ENCODE measurements at places on chromosomes 4 and X.

- DNase-seq: no peak
Measured at GRCh38 chr4:146465628-146466027, 56.1 kb downstream of the SLC10A7 start.

DNA sequence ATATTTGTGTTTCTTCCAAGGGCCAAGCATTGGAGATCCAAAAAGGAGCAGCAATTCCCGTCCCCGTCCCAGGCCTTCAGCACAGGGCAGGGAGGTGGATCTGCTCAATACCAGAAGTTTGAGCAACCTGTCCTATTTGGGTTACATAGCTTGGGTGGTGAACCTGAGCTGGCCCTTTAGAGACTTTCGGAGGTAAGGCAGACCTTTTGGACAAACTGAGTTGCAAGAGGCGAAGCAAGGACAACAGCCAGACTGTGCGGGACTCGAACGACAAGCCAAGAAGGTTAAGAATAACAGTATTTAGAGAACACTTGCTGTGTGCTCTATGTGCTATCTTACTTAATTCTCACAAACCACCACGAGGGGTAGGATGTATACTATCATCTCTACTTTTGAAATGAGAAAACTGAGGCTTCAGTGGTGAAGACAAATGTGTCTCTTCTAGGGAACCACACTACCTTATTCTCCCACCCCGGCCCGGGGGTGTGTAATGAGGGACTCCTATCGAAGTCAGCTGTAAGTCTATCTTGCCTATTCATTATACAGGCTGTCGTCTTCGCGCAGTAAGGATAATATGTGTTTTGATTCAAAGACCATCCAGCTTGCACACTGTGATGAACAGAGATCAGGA is 1.3 kb downstream of the NOP14 start:
- peak; percentile 64 for DNase-seq

GRCh38 chr4:1758306-1759121 is 34.6 kb upstream of the FGFR3 start:
- no peak for DNase-seq

GRCh38 chr4:159358226-159358625 is 255.3 kb downstream of the RAPGEF2 start:
- DNase-seq: no peak

DNA sequence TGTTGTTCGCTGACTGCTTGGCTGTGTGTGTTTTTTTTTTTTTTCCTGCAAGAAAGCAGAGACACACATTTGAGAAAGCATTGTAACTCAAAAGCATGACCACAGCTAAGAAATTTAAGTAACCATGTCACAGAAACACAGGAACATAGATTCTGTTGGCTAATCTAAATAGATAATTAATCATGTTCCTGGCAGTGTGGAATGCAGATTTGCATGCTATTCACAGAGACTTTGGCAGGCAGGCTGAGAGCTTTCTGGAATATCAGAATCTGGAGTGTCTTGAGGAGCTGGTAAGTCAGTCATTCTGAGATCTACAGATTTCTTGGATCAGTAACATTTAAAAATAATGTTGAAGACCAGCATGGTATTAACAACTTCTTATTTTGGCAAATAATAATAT is 33.2 kb upstream of the SMS start:
- no peak for DNase-seq

DNA sequence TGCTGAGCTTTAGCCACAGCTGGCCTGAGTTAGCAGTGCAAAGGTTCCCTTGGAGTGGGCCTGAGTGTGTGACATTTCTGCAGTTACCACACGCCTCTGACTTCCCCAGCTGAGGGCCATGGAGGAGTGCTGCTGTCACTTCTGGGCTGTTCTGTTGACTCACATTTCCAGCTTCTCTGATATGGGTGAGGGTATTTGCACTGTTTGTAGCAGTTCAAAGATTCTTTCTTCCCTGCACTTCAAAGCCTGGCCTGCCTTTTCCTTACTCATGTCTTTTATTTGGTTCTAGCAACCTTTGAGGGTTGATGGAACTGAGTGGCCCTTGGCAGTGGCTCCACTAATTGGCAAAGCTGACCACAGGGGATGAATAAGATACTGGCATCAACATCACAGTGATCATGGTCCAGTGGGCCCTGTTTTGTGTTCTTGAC is 26.4 kb upstream of the SCML1 start:
- no peak for DNase-seq

DNA sequence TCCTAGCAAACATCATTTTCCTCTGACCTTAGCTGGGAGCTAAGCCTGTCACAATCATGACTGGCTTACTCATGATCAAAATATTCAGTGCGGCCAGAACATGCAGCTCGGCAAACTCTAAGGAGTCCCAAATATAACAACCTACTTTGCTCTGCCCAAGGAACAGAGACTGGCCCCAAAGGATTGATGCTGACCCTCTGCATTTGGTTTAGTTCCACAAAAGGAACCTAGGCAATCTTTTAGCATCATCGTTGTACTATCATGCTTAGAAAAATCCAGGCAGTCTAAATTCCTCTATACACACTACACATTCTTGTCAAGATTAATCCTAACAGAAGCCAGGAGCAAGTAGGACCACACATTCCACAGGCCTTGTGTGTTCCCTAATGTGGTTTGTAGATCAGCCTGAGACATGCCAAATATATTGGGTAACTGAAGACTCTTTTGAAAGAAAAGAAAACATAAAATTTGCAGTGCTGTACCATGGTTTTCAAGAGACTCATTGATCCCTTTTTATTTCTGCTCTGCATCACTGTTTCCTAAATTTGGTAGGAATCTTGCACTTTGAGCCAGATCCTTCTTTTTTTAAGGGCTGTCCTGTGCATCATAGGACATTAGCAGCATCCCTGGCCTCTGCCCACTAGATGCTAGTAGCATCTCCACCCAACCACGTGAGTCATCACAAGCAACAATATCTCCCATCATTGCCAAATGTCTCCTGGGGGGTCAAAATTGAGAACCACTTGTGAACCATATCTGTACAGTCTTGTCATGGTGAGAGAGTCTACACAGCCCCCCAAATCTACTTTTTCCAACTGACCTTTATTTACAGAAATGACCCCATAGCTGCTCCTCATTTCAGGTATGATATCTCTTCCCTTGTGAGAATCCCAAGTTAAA is 17.6 kb upstream of the CC2D2A start:
- no peak for DNase-seq

DNA sequence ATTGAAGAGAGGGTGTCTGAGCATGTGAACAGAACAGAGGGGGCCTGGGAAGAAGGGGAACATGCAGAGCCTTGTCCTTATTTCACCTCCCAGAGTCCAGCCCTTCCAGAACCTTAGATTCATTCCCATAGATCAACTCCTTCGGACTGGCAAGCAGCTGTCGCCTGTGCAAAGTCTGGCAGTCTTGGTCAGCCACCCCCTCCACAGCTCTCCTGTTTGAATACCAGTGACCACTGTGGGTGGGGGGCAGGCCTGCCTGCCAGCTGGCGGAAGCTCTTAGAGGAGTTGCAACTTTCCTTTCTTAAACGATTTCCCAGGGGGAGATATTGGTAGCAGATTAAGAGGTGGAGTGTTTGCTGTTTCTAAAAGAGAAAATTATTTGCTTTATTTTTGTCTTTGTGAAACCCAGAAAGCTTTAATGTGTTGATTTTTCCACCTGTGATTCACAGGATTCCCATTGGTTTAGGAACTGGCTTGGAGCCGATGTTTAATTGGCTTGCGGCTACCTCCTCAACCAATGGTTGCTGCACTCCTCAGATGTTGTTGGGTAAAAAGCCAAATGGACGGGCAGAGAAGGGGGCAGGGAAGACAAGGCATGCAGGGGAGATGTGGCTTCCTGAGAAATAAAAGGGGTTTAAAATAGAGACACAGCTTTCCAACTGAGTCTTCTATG is 62.2 kb upstream of the PRPS1 start:
- no peak for DNase-seq

DNA sequence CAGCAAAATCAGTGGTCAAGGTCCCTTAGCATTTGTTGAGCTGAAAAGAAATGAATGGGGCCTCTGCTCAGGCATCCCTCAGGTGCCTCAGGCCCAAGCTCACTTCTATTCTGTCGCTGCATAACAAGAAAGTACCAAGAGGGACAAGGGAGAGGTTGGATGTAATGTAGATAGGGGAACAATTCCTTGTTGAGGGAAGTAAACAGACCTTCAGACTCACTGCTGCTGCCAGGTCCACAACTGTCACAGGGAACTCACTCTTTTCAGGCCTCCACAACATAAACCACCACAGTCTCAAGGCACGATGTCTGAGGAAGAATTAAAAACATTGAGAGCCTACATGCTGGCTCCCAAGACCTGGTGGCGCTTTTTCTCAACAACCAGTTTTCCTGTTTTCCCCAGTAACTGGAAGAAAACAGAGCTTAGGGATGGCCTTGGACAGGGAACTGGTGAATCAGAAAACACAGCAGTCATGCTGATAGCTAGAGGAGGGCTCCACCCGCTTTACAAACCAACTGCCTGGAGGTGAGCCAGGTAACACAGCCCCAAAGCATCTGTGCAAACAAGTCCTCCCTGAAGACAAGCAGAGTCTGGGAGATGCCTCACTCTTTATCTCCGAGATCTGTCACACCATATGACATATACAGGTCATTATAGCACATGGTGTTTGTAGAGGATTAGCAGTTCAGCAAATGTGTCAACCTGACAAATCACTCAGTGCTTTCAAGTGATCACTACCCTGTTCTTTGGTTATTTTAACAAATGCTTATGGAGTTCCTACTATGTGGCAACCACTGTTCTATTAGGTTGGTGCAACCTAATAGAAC is 14.3 kb upstream of the AWAT1 start:
- no peak for DNase-seq

GRCh38 chr4:53019485-53020382 is 157.6 kb downstream of the RASL11B start:
- no peak for DNase-seq

- DNase-seq: no peak
Measured at GRCh38 chr4:14608630-14609029, 393.7 kb upstream of the CPEB2 start.

DNA sequence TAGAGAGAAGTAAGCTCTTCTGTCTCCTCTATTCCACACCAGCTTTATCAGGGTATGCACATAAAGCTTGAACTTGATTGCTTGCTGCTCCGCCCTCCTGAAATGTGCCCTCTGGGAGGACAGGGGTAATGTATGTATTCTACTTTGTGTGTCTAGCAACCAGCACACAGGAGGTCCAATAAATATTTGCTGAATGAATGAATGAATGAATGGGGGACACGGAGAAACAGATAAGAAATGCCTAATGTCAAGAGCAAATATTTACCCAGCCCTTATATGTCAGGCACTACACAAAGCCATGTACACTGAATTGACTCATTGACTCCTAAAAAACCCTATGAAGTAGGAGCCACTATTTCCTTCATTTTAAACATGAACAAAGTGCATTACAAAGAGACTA is 2.3 kb upstream of the MSL3 start:
- DNase-seq: no peak

DNA sequence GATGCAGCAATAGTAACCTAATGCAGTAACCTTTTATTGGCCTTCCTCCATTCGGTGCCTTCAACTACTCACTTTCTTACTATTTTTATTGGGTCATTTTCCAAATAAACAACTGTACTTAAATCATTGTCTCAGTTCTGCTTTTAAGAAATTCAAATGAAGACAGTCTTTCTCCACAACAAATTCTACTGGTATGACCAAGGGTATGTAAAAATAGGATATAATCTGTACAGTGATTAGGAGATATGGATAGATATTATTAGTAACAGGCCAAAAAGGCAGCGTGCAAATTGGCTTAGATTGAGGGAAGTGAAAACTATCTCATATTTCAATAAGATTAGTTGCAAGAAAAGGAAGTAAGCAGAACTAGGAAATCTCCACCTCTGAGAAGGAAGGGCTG is 177.4 kb upstream of the PPP1R2C start:
- no peak for DNase-seq

GRCh38 chrX:107574711-107575110 is 53.6 kb upstream of the PRPS1 start:
- DNase-seq: no peak

- no peak for DNase-seq
Measured at GRCh38 chr4:85995361-85995760, 364.5 kb downstream of the MAPK10 start.

DNA sequence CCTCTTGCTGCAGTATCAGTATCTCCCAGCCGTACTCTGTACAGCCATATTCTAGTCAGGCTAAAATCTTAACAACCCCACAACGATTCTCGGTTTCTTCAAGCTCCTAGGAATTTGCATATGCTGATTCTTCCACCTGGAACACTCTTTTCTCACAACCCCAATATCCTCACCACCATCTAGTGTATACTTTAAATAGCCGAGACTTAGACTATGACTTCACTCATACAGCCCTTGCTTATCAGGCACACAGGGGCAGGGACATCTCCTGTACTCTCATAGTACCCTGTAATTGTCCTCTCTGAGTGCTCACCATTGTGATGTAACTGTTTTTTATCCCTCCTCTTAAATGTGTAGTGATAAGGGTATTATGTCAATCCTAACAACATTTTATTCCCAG is 2126.4 kb upstream of the TENM3 start:
- no peak for DNase-seq

DNA sequence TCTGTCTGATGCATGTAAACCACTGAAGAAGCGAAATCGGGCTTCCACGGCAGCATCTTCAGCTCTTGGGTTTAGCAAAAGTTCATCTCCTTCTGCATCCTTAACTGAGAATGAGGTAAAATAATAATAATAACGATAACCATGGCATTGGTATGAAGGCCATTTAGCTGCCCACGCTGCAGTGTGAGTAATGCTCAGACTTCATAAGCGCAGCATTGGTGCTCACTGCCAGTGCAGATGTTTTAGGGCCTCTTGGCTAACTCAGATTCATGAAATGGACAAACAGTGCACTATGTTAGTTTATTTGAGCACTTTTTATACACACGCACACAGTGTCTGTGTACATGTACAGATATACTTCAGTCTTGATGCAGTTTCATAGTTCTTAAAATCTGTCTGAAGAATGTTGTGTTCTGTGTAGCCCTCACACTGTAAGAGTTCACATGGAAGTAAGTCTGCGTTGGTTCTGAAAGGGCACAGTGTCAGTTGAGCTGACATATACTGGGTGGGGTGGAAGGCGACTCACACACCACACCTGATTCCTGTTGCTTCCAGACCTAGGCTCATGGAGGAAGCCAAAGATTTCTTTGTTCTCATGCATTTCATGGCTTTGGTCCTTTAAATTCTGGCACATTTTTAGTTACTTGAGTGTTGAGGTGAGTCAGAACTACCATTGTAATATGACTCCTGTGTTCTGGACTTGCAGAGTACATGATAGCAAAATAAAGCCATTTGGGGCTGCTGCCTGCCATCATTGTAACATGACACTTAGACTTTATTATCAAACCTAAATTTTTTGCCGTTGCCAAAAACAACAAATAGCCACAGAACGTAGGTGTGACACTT is 68.7 kb downstream of the NSD2 start:
- DNase-seq: no peak

DNA sequence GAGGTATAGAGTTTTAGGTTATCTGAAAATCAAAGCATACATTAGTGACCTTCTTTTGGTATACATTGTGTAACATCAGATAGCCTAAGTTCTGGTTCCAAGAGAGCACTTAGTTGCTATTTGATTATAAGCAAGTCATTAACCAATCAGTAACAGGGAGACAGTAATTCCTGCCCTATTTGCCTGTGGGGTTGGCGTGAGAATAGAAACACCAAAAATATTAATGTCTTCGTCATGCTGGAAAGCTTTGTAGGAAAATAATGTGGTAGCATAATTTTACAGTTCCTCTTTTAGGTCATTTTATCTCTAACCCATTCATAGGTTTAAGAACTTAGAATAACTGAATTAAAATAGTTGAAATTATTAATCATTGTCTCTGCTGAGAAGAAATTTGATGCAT is 37.8 kb downstream of the NPNT start:
- no peak for DNase-seq
